ENCODE measurements at places on chromosomes 11 and 22.

GRCh38 chr22:38079804-38080203 lies 4.2 kb downstream of the SLC16A8 start:
- no peak for DNase-seq

DNA sequence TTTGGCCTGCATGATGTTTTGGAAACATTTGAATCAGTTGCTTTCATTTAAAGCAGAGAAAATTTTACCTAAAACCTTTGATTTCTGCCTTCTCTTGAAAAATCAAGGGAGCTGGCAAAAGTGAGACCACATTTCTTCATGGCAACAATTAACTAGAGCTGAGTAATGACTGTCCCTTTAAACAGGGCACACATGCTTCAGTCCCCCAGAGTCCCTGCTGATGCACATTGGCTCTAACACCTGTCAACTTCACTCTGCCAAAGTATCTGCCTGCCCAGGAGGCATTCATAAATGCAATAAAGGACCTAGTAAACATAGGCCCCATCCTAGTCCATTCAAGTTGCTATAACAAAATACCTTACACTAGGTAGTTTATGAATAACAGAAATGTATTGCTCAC lies 87.1 kb upstream of the LDLRAD3 start:
- no peak for DNase-seq

GRCh38 chr22:46445771-46446420 lies 91.5 kb downstream of the CELSR1 start:
- no peak for DNase-seq

- no peak for DNase-seq
Observed at GRCh38 chr11:128929468-128929867, 13.2 kb downstream of the TP53AIP1 start.

DNA sequence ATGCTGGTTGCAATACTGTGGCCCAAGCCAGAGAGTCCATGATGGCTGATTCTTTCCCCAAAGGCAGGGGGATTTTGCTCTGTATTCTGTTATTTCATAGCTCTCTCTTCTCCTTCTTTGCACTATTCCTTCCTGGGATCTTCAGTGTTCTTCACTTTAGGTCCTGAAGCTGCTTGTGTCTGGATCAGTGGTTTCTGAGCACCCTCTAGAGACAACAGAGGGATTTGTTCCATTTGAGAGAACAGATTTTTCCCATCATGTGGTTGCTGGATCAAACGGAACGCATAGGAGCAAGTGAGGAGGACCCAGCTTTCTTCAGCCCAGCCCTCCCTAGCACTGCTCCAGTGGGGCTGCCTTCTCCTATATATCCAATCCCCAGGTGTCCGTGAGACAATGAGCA lies 68.7 kb upstream of the SYN3 start:
- no peak for DNase-seq

- no peak for DNase-seq
Observed at GRCh38 chr11:16789063-16789420, 50.6 kb downstream of the C11orf58 start.

GRCh38 chr11:67433536-67434394 lies 3.7 kb downstream of the PTPRCAP start:
- DNase-seq: no peak

DNA sequence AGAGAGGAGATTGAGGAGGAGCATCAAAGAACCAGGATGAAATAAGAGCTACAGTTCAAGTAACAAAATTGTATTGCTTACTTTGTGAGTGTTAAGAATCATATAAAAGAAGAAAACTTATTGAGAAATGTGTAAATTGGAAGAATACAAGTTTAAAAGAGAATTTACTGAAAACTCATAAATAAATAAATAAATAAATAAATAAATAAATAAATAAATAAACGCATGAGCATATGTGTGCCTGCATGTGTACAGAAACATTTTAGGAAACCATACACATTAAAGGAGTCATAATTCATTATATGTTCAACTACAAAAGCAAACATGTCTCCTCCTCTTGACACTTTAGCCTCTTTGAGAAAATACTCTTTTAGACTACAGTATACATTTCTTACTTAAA lies 42.6 kb downstream of the CNTN5 start:
- no peak for DNase-seq

GRCh38 chr11:2674658-2675131 lies 25.1 kb downstream of the KCNQ1OT1 start:
- no peak for DNase-seq

DNA sequence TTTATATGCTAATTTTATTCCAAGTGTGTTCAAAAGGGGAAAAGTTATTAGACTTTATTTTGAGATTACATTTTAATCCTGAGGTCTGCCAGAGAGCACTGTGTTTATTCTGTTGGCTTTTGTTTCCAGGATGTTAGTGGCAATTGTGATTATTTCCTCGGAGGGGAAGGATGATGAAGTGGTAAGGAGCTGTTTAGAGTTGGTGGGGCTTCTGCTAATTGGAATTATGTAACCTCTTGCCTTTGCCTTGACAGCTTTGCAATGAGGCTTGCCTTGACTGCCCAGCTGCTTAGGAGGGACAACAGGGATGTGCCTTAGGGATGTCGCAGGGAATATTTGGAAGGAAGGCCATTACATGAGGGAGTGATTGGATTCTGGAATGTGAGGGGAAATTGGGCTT lies 89.7 kb upstream of the E2F8 start:
- no peak for DNase-seq

- DNase-seq: no peak
Observed at GRCh38 chr11:17638311-17638710, 81.1 kb upstream of the MYOD1 start.

DNA sequence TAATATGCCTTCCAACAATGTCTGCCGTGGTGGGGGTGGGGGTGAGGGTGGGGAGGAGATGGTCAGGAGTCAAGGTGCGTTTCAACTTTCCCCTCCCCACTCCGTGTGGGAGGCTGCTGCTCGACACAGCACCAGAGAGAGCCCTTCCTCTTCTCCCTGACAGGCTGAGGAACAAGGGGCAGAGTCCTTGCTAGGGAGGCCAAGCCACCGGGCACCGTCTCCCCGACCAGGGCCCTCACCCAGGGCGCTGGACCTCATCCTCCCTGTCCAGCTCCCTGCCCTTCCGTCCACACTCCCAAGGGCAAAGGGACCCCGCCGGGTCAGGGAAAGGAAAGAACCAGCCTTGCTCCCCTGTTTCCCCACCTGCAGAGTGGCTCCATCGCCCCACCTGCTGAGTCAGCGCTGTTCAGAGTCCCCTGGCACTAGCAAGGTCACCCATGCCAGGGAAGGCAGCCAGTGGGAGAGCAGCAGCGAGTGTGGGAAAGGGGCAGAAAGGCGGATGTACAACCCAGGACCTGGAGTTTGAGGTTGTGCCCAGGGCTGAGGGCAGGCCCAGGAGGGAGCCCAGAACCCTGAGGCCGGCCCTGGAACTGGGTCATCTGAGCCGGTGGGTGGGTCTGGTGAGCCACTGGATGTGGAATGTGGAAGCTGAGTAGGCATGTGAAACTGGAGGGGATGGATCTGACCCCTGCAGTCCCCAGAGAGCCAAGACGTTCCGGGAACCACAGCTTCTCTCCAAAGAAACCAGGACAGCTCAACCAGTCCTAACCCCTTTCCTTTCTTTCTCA lies 47.2 kb downstream of the BUD13 start:
- DNase-seq: no peak

GRCh38 chr11:100687054-100687629 lies at the start of gene ARHGAP42:
Gene ARHGAP42 (plus strand): TSS chr11:100687288. CDS start chr11:100687679, 391 bp downstream.
- DNase-seq: no peak

- no peak for DNase-seq
Observed at GRCh38 chr22:37020192-37020479, 594 bp downstream of the MPST start.

DNA sequence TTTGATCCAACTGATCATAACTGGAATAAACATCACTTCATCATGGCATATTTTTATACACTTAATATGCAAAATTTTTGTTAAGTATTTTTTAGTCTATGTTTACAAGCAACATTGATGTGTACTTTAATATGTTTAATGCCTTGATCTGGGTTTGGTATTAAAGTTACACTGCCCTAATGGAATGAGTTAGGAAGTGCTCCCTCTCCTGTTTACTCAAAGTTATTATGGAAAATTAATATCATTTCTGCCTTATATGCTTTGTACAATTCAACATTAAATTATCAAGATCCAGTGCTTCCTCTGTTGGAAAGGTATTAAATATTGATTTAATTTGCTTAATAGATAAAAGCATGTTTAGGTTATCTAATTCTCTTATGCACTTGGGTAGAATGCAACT lies 927.3 kb upstream of the RAG2 start:
- DNase-seq: no peak

- DNase-seq: no peak
Observed at GRCh38 chr11:45436118-45436517, 150.0 kb upstream of the SYT13 start.

GRCh38 chr11:117144477-117145392 lies 648 bp downstream of the PAFAH1B2 start:
- DNase-seq: no peak

DNA sequence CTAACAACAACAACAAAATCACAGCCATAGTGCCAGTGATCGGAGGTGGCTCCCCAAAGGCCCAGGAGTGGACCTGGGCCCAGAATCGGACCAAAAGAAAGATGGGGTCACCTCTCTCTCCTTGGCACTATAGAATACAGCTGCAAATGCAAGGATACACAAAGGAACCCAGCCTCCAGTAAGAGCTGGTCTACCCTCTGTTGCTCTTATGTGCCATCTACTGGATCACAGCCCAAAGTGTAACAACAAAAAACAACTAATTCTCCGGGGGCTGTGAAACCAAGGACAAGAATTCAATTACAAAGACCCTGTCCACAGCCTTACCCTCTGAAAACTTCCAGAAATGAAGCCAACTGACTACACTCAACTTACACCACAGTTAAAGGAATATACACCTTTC lies 21.6 kb downstream of the OR8G5 start:
- DNase-seq: no peak

GRCh38 chr22:46586123-46586519 lies 34.1 kb upstream of the GRAMD4 start:
- DNase-seq: no peak

DNA sequence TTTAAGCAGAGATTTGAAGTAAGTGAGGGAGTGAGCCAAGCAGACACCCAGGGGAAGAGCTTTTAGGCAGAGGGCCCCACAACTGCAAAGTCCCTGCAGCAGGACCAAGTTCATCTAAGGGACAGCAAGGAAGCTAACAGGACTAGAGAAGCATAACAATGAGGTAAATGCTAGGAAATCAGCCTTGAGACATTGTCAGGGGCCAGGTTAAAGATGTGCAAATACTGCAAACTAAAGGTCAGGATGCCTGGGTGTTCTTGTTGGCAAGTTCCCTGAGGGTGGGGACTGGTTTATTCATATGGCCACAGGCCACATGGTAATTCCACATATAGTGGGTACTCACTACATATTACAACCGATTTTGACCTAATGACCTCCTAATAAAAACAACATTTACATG lies 399.2 kb upstream of the NARS2 start:
- no peak for DNase-seq

DNA sequence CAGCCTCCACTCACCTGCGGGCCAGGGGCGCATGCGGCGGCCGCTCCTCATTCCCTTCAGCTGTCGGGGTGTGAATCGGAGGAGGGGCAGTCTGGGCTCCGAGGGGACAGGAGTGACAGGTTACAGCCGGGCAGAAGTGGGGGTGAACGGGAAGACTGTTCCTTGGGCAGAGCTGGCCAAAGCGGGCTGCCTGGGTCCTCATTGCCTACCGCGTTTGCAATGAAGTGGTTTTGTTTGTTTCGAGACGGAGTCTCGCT lies 733 bp downstream of the MEI1 start:
- DNase-seq: no peak

DNA sequence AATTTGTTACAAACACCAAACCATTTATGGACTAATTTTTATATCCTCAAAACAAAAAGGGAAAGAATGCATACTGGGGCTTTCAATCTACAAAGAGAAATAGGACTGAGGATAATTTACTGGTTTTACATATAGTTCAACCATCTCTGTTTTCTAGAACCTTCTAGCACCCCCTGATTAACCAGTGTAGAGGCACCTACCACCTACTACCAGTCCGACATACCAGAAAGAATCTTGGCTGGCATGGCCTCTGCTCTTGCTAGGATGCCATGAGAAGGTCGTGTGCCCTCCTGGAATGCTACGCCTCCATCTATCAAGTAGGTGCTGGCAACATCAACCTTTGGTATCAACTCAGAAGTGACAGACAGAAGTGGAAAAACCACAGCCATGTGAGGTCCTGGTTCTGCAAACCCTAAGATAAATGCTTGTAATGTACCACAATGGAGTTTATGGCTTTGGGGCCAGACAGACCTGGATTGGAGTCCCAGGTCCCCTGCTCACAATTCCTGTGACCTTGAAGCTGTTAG lies 28.2 kb downstream of the MYH9 start:
- DNase-seq: no peak

- DNase-seq: no peak
Observed at GRCh38 chr11:44899959-44900358, 50.7 kb downstream of the TP53I11 start.

- DNase-seq: no peak
Observed at GRCh38 chr11:132714859-132715440, 817.4 kb downstream of the OPCML start.

DNA sequence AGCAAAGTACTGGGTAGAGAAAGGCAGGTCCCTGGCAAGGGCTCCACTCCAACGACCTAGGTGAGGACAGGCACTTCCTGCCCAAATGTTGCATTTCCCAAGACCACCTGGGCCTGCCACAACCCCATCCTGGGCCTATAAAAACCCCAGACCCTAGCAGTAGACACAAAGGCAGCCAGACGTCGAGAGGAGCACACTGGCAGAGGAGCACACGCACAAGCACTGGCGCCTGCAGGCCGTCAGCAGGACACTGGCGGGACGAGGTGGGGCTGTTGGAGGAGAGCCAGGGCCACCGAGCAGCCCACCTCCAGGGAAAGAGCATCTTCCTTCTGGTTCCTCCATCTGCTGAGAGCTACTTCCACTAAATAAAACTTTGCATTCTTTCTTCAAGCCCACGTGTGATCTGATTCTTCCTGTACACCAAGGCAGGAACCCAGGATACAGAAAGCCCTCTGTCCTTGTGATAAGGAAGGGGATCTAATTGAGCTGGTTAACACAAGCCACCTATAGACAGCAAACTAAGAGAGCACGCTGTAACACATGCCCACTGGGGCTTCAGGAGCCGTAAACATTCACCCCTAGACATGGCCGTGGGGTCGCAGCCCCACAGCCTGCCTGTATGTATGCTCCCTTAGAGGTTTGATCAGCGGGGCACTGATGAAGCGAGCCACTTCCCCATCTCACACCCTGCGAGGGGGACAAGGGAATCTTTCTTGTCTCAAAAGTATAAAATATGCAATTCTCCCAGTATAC lies 89.7 kb upstream of the MTMR2 start:
- DNase-seq: no peak

DNA sequence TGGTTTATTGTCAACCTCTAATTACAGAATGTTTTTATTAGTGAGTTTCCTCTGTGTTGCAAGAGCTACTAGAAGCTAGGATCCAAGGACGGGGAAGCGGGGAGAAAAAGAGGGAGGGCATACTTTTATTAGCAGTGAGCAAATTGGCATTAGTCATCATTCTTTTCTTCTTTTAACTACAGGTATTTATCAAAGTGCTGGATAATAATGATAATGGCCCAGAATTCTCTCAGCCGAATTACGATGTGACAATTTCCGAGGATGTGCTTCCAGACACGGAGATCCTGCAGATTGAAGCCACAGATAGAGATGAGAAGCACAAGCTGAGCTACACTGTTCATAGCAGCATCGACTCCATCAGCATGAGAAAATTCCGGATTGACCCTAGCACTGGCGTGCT lies 179.7 kb upstream of the MTNR1B start:
- DNase-seq: no peak

GRCh38 chr11:65382033-65382803 lies at the start of gene SLC25A45:
Gene SLC25A45 (minus strand): TSS chr11:65382646. CDS start chr11:65381951, 695 bp downstream.
- peak; percentile 96 for DNase-seq

All from keratinocyte (primary cell).